Cardiac muscle cell (in vitro differentiated cells and primary cell): ENCODE measurements at places on chromosomes 1 and 21. TPM values are rescaled to one million over a fixed set of nuclear protein-coding genes. Genes with fewer than 3 reads are reported as not detected.

Gene TIPRL
- total RNA-seq = 26.7 and 35.1 TPM in 2 replicates

Gene WDR64
- total RNA-seq = 0.25 TPM in 1 of 2 replicates, not detected in the other

Gene GCSAML
- not detected in 2 replicates for total RNA-seq

Gene LHX8
- total RNA-seq = 0.18 and 0.35 TPM in 2 replicates

Gene TTC34
- total RNA-seq = not detected in 2 replicates

Gene NIBAN1
- 0.66 and 1.2 TPM in 2 replicates for total RNA-seq

Gene CATSPERE
- 0.11 and 1.4 TPM in 2 replicates for total RNA-seq

- no peak overlapping the region for H3K4me3 ChIP-seq
- no peak overlapping the region for H3K27ac ChIP-seq
- H3K4me1 ChIP-seq = no peaks in the 10 kb centered on the region
- peaks cover 47% of the 10 kb centered on the region for H3K36me3 ChIP-seq
- H3K27me3 ChIP-seq = no peaks in the 10 kb centered on the region
Measured at GRCh38 chr1:213003256-213003655, 12.4 kb downstream of the ANGEL2 start.

GRCh38 chr21:29549614-29550013 lies 250.9 kb downstream of the BACH1 start:
- H3K4me1 ChIP-seq = no peaks in the 10 kb centered on the region
- no peak overlapping the region for H3K4me3 ChIP-seq
- H3K36me3 ChIP-seq = no peaks in the 10 kb centered on the region
- no peak for DNase-seq
- H3K27ac ChIP-seq = no peak overlapping the region

DNA sequence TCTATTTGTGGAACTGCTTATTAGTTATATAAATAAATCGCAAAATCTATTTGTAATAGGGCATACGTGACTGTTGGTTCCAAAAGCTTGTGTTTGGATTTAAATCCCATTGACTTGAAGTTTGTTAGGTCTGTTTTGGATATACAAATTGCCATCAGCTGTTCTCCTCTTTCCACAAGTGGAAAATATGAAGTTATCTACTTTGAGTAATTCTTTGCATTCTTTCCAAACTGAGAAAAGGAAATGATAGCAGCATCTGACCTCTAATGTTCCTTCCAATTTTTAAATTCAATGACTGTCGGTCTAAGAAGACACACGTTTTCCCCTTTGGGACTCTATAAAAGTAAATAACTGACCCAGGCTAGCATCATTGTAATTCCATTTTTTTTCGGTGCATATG lies 165.7 kb upstream of the SGIP1 start:
- no peaks in the 10 kb centered on the region for H3K36me3 ChIP-seq
- H3K27ac ChIP-seq = no peak overlapping the region
- DNase-seq = no peak
- H3K4me1 ChIP-seq = no peaks in the 10 kb centered on the region
- no peak overlapping the region for H3K4me3 ChIP-seq

GRCh38 chr1:162656266-162656665 lies 24.0 kb downstream of the DDR2 start:
- no peaks in the 10 kb centered on the region for H3K36me3 ChIP-seq
- no peak overlapping the region for H3K27ac ChIP-seq
- no peak for DNase-seq
- H3K4me3 ChIP-seq = no peak overlapping the region

- no peaks in the 10 kb centered on the region for H3K4me1 ChIP-seq
- H3K36me3 ChIP-seq = no peaks in the 10 kb centered on the region
- H3K27ac ChIP-seq = no peak overlapping the region
- H3K27me3 ChIP-seq = no peaks in the 10 kb centered on the region
Measured at GRCh38 chr1:79777481-79778219, 771.1 kb upstream of the ADGRL4 start.

GRCh38 chr1:93847811-93848288 lies 31.2 kb downstream of the DNTTIP2 start:
- peak overlapping the region; percentile 75 for H3K4me3 ChIP-seq
- DNase-seq = peak; percentile 74
- H3K27ac ChIP-seq = peak overlapping the region; percentile 86
- H3K4me1 ChIP-seq = no peaks in the 10 kb centered on the region

GRCh38 chr1:156624814-156625435 lies 5.7 kb downstream of the HAPLN2 start:
- DNase-seq = no peak
- H3K4me1 ChIP-seq = peaks cover 4% of the 10 kb centered on the region
- peak overlapping the region; percentile 25 for H3K4me3 ChIP-seq
- H3K27me3 ChIP-seq = peaks cover 70% of the 10 kb centered on the region
- H3K27ac ChIP-seq = no peak overlapping the region
- H3K36me3 ChIP-seq = no peaks in the 10 kb centered on the region

GRCh38 chr1:205370780-205371179 lies 14.1 kb upstream of the KLHDC8A start:
- H3K27me3 ChIP-seq = no peaks in the 10 kb centered on the region
- no peak overlapping the region for H3K27ac ChIP-seq
- H3K4me1 ChIP-seq = peaks cover 38% of the 10 kb centered on the region
- H3K36me3 ChIP-seq = no peaks in the 10 kb centered on the region

DNA sequence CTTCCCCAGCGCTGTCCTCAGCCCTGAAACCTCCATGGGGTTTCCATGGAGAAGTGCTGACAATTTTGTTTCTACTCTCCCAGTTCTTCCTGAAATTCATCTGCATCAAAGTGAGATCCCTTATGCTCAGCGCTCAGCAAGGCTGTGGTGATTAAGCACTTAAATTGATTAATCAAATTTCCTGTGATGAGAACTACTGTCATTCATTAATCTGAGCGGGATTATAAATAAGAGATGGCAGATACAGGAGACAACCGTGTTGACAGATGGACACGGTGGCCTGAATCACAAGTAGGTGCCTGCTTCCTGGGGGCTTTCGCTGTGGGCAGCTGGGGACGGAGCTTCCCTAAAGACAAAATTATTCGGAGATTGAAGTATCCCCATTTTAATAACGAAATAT lies 329.1 kb upstream of the VAMP3 start:
- DNase-seq = no peak
- H3K36me3 ChIP-seq = no peaks in the 10 kb centered on the region
- no peaks in the 10 kb centered on the region for H3K27me3 ChIP-seq
- H3K27ac ChIP-seq = no peak overlapping the region

DNA sequence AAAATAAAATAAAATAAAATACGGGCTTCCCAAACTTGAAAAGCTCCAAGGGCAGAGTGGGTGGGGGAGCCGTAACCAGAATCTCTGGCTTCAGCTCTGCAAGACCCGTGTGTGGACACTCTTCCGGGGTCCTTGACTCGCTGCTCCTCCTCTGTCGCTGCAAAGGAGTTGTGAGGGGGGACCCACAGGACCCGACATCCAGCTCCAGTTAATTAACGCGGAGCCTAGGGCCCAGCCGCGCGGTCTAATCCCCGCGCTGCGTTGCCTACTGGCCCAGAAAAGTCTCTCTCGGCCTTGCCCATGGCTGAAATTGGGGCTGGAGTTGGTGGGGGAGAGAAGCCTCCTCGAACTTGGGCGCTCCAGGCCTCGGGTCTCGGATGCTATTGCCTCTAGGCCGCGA lies 1.8 kb downstream of the LMX1A start:
- H3K27me3 ChIP-seq = peaks cover 100% of the 10 kb centered on the region
- no peak for DNase-seq
- no peaks in the 10 kb centered on the region for H3K36me3 ChIP-seq
- no peak overlapping the region for H3K4me3 ChIP-seq
- peaks cover 29% of the 10 kb centered on the region for H3K4me1 ChIP-seq

DNA sequence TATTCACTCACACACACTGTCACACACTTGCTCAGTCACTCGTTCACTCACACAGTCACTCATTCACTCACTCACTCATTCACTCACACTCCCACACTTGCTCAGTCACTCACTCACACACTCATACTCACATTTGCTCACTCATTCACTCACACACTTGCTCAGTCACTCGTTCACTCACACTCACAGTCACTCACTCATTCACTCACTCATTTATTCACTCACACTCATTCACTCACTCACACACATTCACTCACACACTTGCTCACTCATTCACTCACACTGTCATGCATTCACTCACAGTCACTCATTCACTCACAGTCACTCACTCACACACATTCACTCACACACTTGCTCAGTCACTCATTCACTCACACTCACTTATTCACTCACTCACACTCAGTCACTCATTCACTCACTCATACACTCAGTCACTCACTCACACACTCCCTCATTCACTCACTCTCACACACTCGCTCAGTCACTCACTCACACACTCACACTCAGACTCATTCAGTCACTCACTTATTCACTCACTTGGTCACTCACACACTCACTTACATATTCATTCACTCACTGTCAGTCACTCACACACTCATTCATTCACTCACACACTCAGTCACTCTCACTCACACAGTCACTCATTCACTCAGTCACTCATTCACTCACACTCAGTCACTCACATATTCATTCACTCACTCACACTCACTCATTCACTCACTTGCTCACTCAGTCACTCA lies 167.0 kb upstream of the C1orf174 start:
- no peak overlapping the region for H3K4me3 ChIP-seq
- H3K27ac ChIP-seq = no peak overlapping the region
- H3K4me1 ChIP-seq = no peaks in the 10 kb centered on the region
- no peaks in the 10 kb centered on the region for H3K36me3 ChIP-seq
- no peak for DNase-seq

DNA sequence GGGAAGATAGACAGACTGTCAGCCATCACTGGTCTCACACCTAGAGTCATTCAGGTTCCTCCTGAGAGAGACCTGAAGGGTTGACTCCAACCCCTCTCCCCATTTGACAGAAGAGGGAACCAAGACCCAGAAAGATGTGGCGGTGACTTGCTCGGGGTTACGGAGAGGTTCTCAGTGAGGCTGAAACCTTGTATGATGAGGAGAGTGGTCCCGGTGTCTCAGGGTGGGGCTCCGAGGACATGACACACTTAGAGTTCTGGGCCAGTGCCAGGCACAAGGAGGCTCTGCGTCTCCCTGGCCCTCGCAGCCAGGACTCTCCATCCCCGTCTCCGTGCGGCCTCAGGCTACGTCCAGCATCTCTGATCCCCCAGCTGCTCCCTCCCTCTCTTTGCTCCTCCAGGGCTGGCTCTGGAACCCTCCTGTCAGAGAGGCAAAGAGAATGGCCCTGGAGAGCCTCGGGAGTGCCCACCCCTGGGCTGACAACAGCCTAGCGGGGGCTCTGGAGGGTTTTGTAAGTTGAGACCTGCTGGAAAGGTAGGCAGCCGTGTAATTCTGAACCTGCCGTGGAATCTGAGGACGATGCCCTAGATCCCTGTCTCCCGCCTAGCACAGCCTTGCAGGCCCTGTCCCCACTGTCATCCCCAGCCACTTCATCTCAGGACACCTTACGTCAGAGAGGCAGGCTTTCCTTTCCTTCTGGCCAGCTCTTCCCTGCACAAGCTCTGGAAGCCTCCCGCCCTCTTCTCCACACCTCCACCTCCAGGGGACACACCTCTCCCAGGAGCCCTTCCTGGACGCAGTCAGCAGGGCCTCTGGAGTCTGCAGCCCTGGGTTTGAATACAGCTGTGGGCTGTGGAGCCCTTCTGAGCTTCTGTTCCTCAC lies 4.1 kb downstream of the EFHD2 start:
- no peak overlapping the region for H3K4me3 ChIP-seq
- H3K36me3 ChIP-seq = no peaks in the 10 kb centered on the region
- H3K4me1 ChIP-seq = peaks cover 4% of the 10 kb centered on the region
- no peaks in the 10 kb centered on the region for H3K27me3 ChIP-seq
- no peak overlapping the region for H3K27ac ChIP-seq
